ENCODE measurements at places on chromosomes 4 and X. TPM values are rescaled to one million over a fixed set of nuclear protein-coding genes. Genes with fewer than 3 reads are reported as not detected.

DNA sequence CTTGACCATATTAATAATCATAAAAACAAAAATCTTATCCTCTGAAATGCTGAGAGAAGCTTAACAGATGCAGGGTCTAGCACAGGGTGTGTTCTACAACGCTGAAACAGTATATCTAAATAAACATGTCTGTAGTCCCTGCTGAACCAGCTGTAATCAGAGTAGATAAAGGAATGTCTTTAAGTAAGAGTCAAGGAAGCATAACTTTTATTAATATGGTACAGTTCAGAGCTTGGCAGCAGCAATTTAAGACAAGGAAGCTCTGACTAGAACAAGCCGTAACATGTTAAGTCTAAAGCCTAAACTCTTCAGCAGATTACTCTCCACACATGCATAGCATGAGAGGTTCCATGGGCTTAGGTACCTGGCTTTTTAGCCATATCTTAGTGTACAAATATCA, 36.1 kb downstream of the NFKB1 start:
- no peak for DNase-seq

CCDC160 gene
- not detected for total RNA-seq

CLDN2 gene
- total RNA-seq, result not detected

GRCh38 chr4:83618431-83618830, 82.5 kb downstream of the GPAT3 start:
- DNase-seq, result no peak

GPRIN3 gene
- 40.6 TPM for total RNA-seq

- DNase-seq, result no peak
These were observed 51.0 kb upstream of the RASGEF1B start for GRCh38 chr4:81522711-81523110.

DNA sequence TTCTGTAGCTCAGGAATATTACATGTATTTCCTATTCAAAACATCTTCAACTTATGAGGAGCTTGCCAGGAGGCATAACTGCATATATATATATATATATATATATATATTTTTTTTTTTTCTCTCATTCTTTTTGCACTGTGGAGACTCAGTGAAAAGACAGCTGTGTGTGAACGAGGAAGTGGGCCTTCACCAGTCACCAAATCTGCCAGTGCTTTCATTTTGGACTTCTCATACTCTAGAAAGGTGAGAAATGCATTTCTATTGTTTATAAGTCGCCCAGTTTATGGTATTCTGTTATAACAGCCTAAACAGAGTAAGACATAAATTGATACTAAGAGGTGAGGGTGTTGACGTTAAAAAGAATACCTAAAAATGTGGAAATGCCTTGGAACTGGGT, 710.6 kb downstream of the TRAM1L1 start:
- no peak for DNase-seq

DNA sequence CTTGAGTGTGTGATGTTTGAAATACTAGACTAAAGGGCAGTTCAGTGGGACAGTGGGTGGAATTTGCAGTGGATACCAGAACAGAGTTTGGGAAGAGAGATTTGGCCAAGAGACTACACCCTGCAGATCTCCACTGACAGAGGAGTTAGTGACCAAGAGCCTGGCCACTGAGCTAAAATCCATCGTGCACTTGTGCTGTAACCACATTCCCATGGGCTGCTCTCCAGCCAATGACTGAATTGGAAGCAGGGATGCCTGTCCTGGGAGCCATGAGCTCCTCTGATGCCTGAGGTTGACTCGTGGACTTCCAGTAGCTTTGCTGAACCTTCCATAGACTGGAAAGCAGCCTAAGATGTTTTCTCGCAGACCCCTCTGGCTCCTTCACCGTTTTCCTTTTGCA, 296.1 kb downstream of the TRIML1 start:
- DNase-seq, result no peak

SPINK2 gene
- total RNA-seq, result 5.7 TPM

DNA sequence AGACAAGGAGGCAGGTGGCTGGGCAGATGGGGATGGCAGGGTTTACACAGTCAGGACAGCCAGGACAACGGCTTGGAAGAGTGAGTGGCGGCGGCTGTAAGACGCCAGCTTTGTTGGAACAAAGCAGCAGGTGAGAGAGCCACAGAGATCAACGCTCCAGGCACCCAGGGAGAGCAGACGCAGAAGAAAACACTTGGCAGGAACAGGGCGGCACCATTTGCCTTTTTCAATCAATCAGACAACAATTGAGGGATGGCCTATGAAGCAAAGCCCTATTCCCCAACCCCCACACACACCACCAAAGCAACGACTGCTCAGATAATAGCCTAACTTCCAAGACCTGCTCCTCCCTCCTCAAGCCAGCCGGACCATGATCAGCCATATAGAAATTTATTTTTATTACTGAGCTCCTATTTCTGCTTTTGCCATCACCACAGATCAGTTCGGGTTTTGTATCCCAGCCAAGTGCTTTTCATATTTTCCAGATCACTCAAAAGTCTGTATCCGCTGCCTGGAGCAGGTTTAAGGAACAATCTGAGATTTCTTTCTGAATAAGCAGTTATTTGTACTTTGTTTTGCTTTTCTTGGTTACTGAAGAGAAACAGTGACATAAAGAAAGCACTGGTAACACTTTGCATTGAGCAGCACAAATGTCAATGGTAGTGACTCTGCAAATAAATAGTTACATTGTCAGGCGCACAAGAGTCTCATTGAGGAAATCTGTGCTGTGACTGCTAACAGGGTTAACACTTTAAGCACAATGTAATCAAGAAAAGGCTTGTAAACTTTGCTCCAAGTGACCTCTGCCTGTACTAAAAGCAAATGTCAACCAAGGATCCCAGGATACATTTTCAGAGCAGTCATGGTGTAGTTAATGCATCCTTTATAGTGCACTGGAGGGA, 81.8 kb upstream of the RBPJ start:
- DNase-seq, result no peak

- no peak for DNase-seq
These were observed 146.4 kb downstream of the FHIP1A start for GRCh38 chr4:151555151-151555945.

PCSK1N gene
- not detected for total RNA-seq

DNA sequence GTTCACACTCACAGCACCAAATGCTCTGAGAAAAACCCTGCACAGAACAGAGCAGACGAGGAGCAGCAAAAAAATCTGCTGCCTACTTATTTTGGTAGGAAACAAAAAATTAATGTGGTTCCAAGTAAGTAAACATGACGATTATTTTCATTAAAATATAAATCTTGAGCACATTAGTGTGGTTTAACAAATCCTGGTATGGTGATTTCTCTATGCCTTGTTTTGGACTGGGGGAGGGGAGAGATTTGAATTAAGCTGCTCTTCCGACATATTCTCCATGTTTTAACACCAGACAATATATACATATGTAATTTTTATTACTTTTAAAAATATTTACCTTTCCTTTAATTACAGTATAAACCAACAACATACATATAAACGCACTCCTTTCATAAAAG, 1.8 kb downstream of the CAMK2D start:
- DNase-seq, result no peak

DNA sequence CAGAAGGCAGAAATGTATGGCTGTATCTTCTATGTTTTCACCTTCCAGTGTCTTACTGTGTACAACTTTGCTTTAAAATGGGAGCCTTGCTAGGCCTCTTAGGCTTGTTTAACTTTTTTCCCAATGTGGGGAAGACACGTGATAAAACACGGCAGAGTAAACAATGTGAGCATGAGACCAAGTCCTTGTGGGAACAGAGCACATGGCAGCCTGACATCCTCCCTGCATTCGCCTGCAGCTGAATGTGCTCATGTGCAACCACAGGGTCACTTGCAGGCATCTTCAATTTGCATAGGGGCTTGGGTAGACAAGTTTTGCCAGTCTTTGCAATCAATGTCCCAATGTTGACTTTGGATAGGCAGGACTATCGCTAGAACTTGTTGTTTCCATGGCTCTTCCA, 91.8 kb downstream of the CCNG2 start:
- no peak for DNase-seq

DNA sequence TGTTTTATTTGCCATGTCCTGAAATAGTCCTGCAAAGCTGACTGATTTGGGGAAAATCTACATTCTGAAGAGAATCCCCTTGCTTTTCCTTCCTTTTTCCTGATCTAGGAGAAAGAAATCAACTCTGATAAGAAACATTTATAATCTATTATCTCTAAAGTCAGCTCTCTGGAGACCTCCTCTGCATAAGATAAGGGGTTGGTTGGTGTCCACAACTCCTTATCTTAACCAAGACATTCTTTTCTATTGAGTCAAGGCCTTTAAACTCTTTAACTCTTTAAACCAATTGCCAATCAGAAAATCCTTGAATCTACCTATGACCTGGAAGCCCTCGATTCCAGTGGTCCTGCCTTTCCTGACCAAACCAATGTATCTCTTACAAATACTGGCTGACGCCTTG, 373.6 kb upstream of the RASGEF1B start:
- no peak for DNase-seq

GRCh38 chr4:149751174-149751573, 64.5 kb downstream of the IQCM start:
- no peak for DNase-seq

DNA sequence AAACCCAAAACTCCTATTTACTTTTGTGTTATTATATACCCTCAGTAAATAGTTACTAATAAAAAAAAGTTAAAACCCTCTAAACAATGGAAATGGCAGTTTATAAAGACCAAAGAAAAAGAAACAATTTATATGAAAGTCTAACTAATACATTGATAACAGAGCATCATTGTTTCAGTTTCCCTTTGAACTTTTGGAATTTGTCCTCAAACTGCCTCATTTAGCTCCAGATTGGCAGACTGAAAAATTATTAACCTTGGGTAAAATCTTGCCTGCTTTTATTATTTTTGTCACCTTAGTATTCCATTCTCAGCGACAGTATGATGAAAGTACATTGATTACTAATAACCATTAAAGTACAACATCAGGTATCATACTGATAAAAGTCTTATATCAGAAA, 124.0 kb downstream of the PDE5A start:
- DNase-seq, result no peak

CCDC120 gene
- 5.4 TPM for total RNA-seq

- DNase-seq, result no peak
These were observed 341.2 kb upstream of the BOD1L1 start for GRCh38 chr4:13968723-13969122.

DNA sequence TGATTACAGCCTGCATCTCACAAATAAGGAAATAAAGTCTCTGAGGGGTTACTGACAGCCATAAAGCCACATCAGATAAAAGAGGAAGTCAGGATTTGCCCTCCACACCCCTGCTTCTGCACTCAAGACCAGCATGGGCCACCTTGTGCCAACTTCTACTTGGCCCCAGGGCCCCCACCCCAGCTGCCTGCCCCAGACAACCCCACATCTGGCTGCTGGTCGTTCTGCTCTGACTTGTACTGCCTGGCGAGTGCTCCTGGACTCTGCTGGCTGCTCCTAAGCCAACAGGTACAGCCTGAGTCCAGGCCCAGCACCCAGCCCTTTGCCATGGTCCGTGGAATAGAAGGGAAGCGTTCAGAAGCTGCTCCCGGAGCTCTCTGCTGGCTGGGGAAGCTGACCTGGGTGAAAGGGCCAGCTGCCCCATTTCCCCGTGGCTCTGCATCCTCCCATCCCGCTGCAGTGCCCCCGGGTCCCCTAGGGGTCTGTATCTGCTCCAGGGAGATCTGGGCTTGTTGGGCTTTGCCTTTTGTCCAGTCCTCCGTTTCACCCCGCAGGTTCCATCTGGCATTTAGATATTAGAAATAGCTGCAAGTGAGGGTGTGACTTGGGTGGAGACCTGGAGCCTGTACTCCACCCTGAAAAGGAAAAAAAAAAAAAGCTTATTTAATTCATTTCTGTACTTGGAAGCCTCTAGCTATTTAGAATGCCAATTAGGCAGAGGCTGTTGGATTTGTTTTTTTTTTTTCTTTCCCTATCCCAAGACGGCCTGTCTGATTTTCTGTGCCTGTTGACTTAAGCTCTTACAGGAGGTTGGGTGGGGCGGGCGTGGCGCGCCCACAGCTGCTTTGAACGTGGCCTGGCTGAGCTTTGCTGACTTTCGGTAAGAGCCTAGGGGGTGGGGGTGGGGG, 194.7 kb downstream of the PTTG2 start:
- peak; percentile 33 for DNase-seq

DNA sequence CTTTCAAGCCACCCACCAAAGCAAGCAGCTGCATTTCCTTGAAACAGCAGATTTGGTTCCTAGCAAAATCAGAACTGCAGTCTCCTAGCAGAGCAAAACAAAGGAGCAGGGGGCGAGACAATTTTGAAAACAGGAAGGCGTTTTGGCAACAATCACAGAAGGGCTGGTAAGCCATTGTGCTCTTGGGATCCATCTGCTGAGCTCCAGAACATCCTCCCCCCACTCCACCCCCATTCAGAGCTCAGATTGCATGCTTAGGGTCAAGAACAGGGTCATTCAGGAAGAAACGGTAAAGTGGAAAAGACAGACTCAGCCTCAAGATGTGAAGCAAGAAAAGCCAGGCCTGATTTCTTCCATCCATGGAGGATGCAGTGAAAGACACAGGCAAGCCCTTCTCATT, 7.6 kb upstream of the PCDH19 start:
- no peak for DNase-seq

DNA sequence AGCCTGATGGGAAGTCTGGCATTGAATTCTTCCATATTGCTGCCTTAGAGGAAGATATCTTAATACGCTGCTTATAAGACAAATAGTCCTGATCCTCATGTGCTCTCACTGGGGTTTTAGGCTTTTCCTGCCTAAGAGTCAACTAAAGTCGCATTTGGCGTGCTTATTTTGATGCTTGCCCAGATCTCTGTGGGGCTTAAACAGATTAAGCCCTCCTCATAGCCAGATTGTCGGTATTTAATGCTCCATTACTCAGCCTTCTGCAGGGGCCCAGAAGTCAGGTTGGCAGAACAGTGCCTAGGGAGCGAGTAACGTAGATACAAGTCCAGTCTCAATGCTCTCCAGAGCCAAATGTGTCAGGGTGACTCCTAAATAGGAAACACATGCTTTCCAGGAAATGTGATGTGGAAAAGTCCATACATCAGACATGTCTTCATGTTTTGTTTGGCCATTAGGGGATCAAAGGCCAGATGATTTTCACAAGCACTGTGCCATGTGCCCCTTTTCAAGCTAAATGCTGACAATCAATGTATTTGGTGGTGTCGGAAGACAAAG, 262.8 kb downstream of the PRDM5 start:
- DNase-seq, result no peak

GRCh38 chr4:17780501-17781299, 721 bp downstream of the FAM184B start:
- no peak for DNase-seq

GRCh38 chrX:96721354-96721753, 36.7 kb downstream of the DIAPH2 start:
- DNase-seq, result no peak

Data from activated CD8-positive, alpha-beta T cell treated with anti-CD3 and anti-CD28 coated beads, Interleukin-2, amount 10 ng/mL, durations not matched to agents 7 days and 5 days (primary cell).